ENCODE measurements at places on chromosomes 2 and 18. TPM values are rescaled to one million over a fixed set of nuclear protein-coding genes. Genes with fewer than 3 reads are reported as not detected.

UGT1A10 gene
- total RNA-seq, result not detected

GKN1 gene
- not detected for total RNA-seq

- no peak for DNase-seq
Observed at GRCh38 chr2:234111523-234111922, 61.0 kb downstream of the SPP2 start.

RAB6C gene
- not detected for total RNA-seq

GRCh38 chr2:70921031-70921430 lies 14.7 kb upstream of the ATP6V1B1 start:
- no peak for DNase-seq

All from left cardiac atrium (tissue), 4 donors.